ENCODE measurements at places on chromosomes 7 and 10. TPM values are rescaled to one million over a fixed set of nuclear protein-coding genes. Genes with fewer than 3 reads are reported as not detected.

Gene SPDYE9
- not detected for total RNA-seq

Gene FKBP6
- total RNA-seq, result not detected

Gene AGR2
- 100 TPM for total RNA-seq

Gene ZNF853
- 2.0 TPM for total RNA-seq

Gene CASTOR2
- total RNA-seq, result 3.9 TPM

Gene GET4
- total RNA-seq, result 75.1 TPM

Gene HMX2
- total RNA-seq, result 0.23 TPM

All from A549 treated with Mapracorat at 1 μM for 4 hours (cell line).